ENCODE measurements at places on chromosomes 3 and 15.

- no peak for DNase-seq
Measured at GRCh38 chr3:112640276-112640929, 540 bp downstream of the CCDC80 start.

- DNase-seq, result no peak
Measured at GRCh38 chr15:27057904-27058645, 87.1 kb downstream of the GABRG3 start.

DNA sequence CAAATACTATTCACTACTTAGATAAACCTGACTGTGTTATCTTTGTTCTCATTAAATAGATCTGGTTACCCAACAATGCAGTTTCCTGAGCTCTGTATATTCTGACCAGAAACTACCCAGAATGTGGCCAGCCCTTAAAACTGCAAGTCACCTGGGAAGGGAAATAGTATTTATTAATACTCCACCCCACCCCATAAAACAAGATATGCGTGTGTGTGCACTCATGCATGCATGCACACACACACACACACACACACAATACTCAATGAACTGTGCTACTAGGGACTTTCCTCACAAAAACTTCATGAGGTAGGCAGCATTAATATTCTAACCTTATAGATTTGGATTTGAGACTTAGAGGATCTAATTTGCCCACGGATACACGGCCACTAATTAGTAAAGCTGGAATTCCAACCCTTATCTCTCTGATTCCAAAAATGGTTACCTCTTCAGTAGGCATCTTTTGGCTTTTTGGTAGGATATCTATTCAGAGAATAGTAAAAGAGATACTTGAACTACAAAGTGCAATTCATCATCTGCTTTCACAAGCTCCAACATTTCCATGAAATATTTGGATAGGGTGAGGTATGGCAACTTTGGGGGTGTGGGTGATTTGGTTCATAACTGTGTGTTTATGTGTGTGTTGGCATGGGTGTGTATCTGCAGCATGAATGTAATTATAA, 197.0 kb upstream of the CFAP20DC start:
- DNase-seq, result no peak

GRCh38 chr3:108117241-108117775, 26.5 kb upstream of the CD47 start:
- DNase-seq, result no peak

DNA sequence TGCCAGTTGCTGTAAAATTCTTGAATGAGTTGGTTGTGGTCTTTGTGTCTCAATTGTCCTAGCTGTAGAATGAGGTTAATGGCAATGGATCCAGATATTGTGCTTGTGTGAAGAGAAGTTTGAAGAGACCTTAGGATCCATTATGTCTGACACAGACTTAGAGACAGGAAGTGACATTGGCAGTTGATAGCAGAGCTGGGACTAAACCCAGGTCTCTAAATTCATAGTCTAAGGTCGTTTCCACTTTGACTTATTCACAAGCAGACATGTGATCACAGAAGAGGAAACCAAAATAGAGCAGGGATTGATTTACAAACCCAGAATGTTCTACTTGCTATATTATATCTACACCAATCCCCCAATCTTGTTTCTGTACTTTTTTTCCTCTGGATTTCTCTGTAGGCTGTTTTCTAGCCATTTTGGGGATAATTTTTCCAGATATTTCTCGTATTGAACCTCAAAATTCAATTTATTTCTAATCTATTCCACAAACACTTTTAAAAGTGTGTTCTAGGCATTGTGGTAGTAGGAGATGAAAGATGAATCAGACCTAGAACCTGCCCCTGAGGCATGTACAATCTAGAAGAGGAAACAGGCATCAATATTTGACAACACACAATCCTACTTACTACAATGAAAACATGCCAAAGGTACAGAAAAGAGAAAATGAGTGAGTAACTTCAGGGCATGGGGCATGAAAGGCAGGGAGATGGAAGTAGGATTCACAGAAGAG, 123.3 kb downstream of the NFKBIZ start:
- no peak for DNase-seq

DNA sequence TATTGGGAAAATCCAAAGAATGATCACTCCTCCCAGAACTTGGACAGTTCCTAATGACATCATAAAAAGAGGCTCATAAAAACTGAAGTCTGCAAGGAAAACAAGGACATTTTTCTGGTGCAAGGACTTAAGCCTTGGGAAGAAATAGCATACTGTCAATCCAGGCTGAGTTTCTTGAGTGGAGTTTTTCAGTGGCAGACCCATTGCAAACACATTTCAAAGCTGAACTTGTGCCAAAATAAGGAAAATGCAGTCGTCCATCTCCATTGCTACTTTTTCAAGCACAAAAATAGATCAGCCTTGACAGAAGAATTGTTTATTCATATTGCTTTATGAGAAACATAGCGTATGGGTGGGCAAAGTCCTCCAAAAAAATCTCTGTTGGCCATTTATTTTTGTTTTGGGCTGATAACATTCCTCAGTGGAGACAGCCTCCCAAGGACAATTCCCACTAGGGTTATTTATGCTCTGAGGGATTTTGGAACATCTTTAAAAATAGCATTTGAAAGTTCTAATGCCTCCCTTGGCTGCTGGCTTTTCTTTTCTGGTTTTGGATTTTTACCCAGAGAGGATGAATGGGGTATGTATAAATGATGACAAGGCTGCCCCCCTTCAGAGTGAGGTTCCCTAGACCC, 220.0 kb downstream of the CADPS start:
- DNase-seq, result no peak

GRCh38 chr3:163315786-163316185, 1762.5 kb downstream of the SI start:
- DNase-seq, result no peak

- DNase-seq, result no peak
Measured at GRCh38 chr3:18426597-18427193, 1.6 kb upstream of the SATB1 start.

DNA sequence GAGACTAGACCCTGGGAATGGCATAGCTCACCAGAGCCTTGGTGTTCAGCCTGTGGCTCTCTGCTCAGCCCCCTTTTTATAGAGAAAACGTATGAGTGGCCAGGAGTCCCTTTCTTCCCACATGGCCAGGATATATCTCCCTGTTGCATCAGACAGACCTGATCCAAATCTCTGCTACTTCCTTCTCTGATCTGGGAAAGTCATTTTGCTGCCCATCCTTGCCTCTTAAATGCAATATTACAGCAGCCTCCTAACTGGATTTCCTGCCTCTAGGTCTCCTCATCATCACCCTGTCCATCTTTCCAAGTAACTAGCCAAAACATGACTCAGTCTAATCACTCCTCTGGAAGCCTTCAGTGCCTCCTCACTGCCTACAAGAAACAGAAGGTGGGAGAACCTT, 42.9 kb downstream of the CTDSPL start:
- DNase-seq, result no peak

DNA sequence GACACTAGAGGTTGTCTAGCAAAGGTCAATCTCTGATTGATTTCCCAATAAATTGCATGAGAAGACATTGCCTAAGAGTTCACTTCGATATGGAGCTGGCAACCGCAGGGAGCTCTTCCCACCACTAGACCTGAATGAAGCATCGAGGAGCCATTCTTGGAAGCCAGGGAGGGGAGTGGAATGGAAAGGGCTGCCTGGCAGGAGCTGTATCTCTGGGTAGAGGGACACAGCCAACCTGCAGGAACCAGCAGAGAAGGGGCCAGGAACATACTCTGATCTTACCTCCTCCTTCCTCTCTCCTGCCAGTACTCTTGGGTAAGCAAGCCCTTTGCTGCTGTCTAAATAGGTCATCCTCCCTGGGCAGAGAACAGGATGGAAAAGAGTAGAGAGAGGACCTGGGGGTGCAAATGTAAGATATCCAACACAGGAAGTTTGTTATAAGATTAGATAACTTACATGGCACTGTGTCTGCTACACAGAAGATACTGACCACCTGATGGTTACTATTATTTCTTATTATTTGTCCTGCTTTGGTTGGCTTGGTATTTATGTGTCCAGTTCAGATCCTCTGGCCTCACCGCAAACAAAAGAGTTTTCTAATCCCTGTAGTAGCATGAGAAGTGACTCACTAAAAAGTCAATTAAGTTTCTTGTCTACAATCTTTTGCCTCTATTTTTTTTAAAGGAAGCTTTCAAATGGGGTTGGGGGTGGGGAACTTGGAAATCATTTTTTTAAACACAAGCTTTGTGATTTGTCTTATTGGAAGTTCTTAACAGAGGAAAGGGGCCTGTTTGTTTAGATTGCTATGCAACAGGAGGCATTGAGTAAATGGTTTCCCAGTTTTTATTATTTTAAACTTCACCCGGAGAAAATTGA, 156.7 kb upstream of the TSC22D2 start:
- DNase-seq, result no peak

DNA sequence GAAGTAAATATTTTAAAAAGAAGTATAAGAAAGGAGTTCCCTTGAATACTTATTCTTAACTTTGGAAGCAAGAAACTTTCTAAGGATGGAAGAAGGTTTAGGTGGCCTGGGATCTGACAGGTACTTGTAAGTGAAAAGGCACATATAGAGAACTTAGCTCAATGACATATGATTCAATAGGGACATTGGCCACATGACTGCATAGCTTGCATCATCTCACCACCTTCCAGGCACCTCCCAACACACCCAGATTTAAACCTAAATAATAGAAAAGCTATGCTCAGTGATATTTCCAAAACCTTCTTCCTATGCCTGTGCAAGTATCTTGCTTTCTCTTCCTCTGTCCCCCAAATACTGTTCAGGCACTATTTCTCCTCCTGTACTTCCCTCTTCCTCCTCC, 4.7 kb upstream of the P2RY1 start:
- no peak for DNase-seq

- peak; percentile 93 for DNase-seq
Measured at GRCh38 chr3:188947401-188948280, 224.1 kb upstream of the TPRG1 start.

Data from NCI-H2171 (cell line).